ENCODE measurements at places on chromosomes 1 and 21.

DNA sequence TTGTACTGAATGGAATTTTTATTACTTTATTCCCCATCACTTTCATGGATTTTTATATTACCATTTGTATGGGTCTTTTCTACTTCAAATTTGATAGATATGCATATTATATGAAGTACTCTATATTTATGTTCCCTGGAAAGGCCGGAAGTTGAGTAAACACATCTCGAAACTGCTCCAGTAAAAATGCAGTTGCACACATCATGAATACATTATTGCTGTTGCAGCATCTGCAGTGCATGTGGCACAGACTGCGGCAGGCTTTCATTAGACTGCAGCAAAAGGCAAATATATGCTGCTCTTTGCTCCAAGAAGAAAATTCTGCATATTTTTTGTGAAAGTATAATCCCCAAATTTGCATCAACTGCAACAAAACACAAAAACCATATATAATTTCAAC, 48.7 kb upstream of the LRRC7 start:
- no peak for DNase-seq

DNA sequence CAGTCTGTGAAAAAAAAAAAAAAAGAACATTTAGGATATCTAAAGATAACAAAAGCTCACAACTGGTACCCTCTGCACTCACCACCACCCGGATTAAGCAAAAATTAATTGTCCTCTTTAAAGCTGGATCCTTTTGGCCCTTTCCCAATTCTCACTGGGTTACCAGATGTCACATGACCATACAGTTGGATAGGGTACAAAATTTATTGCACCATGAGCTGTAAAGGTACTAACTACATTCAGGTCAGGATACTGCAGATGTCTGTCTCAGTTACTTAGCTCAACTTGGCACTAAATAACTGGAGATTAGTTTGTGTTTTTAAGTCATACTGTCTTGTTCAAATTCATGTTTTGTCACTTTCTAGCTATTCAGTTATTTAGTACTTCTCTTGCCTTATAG, 96.3 kb downstream of the GPATCH2 start:
- no peak for DNase-seq

DNA sequence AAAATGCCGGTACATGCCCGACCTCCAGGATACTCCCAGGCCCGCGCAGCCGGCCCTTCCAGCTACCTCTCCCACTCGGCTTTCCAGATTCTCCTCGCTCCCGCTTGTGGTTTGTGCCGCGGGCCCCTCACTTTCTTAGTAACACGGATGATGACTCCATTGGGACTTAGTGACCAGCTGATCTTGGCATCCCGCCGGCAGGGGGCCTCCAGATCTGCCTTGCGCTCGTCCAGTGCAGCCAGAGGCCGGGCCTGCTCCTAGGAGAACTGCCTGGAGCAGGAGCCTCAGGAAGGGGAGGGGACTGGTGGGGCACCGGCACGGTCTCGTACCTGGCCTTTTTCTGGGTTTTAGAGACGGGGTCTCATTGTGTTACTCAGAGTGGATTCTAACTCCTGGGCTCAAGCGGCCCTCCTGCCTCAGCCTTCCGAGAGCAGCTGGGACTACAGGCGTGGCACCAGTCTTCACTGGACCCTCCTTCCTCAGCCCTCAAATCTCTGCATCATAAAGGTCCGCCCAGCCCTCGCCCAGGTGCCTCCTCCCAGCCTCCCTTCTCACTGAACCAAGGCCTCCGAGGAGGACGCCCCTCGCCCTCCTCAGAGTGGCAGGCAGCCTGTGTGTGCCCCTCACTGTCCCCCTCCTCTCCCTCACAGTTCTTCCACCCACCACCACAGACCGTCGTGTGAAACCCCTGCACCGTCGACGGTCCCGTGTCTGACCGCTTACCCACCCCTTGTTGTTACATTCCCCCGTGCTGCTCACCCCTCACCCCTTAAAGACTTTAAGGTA, 78.6 kb downstream of the SLC25A24 start:
- DNase-seq, result no peak

- DNase-seq, result no peak
These were observed 495 bp upstream of the NTRK1 start for GRCh38 chr1:156860113-156860627.

- no peak for DNase-seq
These were observed at the start of gene ADORA1 for GRCh38 chr1:203127666-203128430. TSS of gene ADORA1 (plus strand) at chr1:203127726. CDS start at chr1:203128842, 1,116 bp downstream.

GRCh38 chr21:41932576-41933312, 21.1 kb downstream of the C2CD2 start:
- DNase-seq, result no peak

- peak; percentile 54 for DNase-seq
These were observed 147.7 kb downstream of the CDC42BPA start for GRCh38 chr1:227170361-227171166.

- DNase-seq, result no peak
These were observed 56.8 kb downstream of the GLIS1 start for GRCh38 chr1:53681977-53682685.

DNA sequence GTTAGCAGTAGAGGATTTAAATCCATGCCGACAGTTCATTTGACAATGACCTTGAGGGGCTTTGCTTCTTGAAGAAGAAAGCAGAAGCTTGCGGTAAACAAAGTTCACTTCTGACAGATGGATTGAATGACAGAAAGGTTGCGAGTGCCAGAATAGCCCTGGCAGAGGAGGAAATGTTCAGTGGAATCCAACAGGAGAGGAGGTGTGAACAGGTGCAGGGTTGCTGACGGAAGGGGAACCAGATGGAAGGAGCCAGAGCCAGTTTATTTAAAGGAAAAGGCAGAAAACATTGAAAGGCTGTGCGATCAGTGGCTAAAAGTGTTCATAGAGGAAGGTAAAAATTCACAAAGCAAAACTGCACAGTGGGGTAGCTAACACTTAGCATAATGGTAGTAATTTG, 141.0 kb downstream of the SDCCAG8 start:
- no peak for DNase-seq

GRCh38 chr1:33524586-33524985, 52.1 kb downstream of the ZSCAN20 start:
- DNase-seq, result no peak

DNA sequence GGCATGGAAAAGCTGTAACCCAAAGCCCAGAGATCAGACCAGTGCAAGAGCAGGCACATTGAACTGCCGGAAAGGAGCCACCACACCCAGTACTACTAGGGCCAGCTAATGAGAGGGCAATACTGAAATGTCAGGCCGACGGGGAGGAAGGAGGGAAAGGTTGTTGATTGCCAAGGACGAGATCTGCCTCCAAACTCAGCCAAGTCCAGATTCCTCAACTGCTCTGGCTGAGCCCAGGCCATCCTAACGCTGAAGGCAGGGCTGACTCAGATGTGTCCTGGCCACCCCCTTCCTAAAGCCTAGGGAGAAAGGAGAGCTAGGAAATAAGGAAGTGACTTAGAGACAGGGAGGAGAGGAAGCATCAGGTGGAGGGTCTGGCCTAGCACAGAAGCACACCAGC, 42.1 kb upstream of the IPO9 start:
- DNase-seq, result no peak

GRCh38 chr1:45848714-45849113, 45.3 kb downstream of the MAST2 start:
- DNase-seq, result no peak

GRCh38 chr1:9413071-9413876, 120.6 kb downstream of the SPSB1 start:
- DNase-seq, result peak; percentile 71

- no peak for DNase-seq
These were observed 42.0 kb upstream of the SCCPDH start for GRCh38 chr1:246681900-246682895.

- DNase-seq, result no peak
These were observed 634 bp downstream of the ALG14 start for GRCh38 chr1:95072117-95072516.

GRCh38 chr1:67747671-67748546, 62.9 kb downstream of the GADD45A start:
- DNase-seq, result no peak

- DNase-seq, result no peak
These were observed 103.2 kb upstream of the KRTAP19-8 start for GRCh38 chr21:31141389-31142000.

- peak; percentile 57 for DNase-seq
These were observed 10.2 kb upstream of the DMRTB1 start for GRCh38 chr1:53449021-53449420.

GRCh38 chr1:5386371-5386770, 605.9 kb downstream of the NPHP4 start:
- DNase-seq, result no peak

DNA sequence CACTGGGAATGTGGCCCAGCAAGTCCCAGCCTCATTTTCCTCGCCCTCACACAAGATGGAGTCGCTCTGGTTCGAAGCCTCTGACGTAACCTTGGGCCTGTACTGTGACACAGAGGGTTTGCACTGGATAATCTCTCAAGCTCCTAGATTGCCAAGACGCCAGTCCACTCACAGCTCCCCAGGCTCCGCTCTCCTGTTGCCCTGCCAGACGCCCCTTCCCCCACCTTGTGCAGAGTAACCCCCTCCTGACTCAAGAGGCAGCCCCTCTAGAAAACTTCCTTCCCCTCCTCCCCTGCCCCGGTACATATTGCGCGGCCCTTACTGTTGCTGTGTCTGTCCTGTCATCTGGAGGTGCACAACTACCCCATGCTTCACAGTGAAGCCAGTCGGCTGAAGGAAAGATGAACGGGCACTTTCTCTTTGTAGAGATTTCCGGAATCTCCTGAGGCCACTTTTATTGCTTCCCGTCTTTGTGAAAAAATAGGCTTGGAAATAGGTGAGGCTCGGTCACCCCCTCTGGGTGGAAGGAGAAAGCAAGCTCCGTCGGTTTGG, 981 bp upstream of the KIAA1614 start:
- peak; percentile 13 for DNase-seq

DNA sequence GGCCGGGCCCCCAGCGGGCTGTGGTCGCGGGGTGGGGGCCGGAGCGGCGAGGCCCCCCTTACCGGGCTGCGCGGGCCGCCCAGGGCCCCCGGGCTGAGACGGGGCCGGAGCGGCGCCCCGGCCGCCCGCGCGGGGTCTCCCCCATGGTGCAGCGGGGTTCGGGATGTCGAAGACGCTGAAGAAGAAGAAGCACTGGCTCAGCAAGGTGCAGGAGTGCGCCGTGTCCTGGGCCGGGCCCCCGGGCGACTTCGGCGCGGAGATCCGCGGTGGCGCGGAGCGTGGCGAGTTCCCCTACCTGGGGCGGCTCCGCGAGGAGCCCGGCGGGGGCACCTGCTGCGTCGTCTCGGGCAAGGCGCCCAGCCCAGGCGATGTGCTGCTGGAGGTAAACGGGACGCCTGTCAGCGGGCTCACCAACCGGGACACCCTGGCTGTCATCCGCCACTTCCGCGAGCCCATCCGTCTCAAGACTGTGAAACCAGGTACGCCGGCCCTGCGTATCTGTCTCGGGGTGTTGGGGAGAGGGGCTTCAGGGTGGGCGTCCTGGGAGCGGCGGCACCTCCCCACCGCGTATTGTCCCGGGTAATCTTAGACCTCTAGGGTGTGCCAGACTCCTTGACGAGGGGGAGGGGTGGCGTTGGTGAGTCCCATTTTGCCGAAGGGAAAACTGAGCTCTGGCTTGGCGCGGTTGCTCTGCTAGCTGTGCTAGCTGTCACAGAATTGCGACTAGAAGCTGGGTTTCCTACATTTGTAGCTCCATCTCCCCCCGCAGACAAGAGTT, 745 bp downstream of the MAGI3 start:
- DNase-seq, result no peak

- no peak for DNase-seq
These were observed 140.4 kb upstream of the KCNE2 start for GRCh38 chr21:34223376-34223775.

GRCh38 chr1:99579691-99580172, 66.2 kb upstream of the PALMD start:
- no peak for DNase-seq

DNA sequence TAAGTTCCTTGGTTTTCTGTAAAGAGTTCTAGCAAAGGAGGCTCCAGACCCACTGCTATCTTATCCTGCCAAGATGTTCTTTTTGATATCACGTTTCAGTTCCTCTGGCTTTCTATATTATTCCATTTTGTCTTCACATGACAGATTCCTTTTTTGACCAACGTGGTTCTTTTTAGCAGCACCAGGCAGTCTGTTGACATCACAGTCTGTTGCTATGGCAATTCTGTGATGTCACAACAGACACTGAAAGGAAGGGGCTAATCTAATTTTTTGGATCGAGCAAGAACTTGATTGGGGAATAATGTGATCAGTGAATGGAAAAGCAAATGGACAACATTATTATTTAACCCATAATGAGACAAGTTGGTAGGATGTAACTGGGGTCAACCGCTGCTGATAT, 64.5 kb upstream of the GOLT1A start:
- DNase-seq, result no peak

DNA sequence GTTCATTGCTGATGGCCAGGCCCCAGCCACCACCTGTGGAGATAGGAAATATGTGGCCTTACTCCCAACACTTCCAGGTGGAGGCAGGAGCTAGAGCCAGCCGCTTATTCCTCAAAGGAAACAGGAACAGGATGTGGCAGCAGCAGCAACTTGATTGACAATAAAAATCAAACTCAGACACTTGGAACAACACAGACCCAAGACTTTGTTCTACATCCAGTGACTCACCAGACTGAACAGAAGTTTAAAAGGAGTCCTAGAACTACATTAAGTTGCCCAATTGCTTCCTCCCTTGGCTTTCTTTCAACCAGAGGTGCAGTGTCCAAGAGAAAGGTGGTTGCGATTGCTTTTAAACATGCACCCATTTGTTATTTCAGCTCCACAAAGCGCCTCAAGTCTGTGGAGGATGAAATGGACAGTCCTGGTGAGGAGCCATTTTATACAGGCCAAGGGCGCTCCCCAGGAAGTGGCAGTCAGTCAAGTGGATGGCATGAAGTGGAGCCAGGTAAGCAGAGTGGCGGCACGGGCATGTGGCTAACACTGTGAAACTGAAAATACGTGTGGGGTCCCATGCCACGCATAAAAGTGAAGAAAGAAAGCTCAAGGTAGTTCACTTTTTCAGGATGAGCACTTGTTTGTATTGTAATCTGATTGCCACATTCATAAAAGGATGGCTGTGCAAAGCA, 276.6 kb downstream of the NFIA start:
- no peak for DNase-seq

- DNase-seq, result no peak
These were observed 157.8 kb downstream of the VPS13D start for GRCh38 chr1:12387641-12388040.

DNA sequence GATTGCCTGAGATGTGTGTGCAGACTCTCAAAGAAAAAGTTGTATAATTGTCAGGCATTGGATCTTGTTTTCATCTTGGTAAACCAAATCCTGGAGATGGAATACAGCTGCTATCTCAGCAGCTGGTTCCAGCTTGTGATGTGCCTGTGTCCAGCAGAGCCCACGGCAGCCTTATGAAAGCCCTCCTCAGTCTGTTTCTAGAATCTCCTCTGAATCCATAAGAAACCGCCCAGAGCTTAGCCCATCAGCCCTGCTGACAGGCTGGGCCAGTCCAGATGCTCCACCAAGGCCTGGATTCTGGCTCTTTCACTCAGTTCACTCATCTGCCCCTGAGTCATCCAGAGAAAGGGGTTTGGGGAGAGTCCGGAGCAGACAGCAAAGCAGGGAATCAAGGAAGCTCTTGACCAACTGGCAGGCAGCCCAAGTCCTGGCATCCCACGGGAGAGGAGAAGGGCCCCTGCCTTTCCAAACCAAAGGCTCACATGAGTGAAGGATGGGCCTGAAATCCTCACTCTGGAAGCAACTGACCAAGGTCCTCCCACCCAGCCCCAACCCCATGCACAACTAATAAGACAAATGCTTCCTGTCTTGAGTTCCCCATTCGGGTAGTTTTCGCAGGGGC, 45.7 kb downstream of the NAV1 start:
- DNase-seq, result peak; percentile 81

Data from GM04504 (cell line).